ENCODE measurements at places on chromosomes 16 and 17.
A peak's percentile ranks its signal among the peaks of the same experiment; 100 is the strongest.

GRCh38 chr17:64148017-64148631, 18.2 kb upstream of the ERN1 start:
- DNase-seq: no peak

DNA sequence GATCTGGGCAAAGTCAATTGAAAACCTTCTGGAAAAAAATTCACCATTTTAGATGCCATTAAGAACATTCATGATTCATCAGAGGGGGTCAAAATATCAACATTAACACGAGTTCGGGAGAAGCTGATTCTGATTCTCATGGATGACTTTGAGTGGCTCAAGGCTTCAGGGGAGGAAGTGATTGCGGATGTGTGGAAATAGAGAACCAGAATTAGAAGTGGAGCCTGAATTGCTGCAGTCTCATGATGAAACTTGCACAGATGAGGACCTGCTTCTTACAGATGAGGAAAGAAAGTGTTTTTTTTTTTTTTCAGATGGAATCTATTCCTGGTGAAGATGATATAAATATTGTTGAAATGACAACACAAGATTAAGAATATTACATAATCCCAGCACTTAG, 12.9 kb downstream of the ITGAX start:
- DNase-seq: no peak

- DNase-seq: peak; percentile 82
Measured at GRCh38 chr16:87860553-87861299, 8.6 kb downstream of the SLC7A5 start.

GRCh38 chr17:35748341-35748841, 4.6 kb downstream of the GAS2L2 start:
- DNase-seq: no peak

DNA sequence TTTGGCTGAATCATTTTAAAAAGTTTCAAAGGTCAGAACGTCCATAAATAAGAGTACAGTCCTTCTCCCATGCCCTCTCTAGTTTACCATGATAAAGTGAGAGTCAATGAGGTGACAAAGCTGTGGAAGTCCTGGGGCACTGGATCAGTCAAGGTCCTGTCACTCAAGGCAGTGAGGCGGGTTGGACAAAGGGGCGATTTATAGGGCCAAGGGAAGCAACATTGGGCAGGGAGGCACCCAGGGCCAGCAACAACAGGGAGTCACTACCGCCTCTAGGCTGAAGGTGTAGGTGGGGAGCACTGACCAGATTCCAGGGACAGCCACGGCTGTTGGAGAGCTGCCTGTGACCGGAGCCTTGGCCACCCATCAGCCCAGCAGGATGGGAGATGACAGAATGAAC, 28.6 kb upstream of the DYNLL2 start:
- DNase-seq: no peak

DNA sequence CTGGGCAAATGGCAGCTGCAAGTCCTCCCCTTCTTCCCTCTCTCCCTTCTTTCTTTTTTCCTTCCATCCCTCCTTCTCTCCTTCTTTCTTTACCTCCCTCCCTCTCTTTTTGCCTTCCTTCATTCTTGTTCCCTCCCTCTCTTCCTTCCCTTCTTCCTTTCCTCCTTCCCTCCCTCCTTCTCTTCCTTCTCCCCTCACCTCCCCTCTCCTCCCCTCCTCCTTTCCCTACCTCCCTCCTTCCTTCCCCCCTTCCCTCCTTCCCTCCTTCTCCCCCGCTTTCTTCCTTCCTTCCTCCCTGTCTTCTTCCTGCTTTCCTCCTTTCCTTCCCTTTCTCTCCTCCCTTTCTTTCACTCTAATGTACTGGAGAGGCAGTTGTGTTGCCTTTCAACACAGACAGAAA, 110.8 kb upstream of the SALL1 start:
- no peak for DNase-seq

DNA sequence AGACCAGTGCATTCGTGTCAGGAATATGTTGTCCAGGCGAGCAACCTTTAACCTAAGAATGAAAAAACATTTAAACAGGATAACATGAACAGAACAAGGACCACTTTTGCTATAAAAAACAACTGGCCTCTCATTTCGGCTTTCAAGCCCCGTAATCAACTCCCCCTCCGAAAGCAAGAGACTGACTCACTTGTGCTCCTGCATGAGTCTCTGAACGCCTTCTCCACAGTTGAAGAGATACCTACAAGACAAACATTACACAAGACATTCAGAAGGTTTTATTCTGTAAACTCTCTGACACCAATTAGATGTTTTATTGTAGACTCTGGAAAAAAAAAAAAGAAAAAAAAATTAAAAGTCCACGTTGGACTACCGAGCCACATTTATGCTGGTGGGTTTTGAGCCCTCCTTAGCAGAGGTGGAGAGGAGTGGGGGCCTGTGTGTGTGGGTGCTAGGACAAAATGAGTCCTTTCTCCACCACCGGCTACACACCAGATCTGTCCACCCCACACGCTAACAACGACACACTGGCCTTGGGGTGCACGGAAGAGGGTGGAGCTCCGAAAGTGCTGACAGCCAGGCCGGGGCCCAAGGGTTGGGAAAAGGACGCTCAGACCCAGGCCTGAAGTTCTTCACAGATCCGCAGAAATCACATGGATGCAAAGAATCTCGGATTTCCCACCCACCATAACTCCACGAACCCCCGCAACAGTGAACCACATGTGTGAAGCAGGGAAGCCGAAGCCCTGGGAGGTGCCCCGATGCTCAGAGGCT, 759 bp downstream of the ELAC2 start:
- DNase-seq: no peak

DNA sequence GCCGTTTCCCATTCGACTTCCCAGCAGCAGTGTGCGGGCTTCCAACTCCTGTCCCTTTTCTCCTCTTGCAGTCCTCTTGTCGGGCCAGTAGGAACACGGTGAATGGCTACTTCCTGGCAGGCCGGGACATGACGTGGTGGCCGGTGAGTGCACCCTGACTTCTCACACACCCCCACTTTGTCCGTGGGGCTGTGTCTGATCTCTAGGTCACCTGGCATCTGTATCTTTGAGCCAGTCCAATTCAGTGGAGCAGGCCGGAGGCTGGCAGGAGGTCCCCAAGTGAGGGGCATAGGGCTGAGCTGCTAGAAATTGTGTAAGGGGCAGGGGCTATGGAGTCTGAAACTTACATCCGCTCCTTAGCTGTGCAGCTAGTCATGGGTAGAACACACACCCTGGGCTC, 6.6 kb downstream of the SLC5A10 start:
- no peak for DNase-seq

- no peak for DNase-seq
Measured at GRCh38 chr16:11744075-11744470, 1.4 kb upstream of the TXNDC11 start.

DNA sequence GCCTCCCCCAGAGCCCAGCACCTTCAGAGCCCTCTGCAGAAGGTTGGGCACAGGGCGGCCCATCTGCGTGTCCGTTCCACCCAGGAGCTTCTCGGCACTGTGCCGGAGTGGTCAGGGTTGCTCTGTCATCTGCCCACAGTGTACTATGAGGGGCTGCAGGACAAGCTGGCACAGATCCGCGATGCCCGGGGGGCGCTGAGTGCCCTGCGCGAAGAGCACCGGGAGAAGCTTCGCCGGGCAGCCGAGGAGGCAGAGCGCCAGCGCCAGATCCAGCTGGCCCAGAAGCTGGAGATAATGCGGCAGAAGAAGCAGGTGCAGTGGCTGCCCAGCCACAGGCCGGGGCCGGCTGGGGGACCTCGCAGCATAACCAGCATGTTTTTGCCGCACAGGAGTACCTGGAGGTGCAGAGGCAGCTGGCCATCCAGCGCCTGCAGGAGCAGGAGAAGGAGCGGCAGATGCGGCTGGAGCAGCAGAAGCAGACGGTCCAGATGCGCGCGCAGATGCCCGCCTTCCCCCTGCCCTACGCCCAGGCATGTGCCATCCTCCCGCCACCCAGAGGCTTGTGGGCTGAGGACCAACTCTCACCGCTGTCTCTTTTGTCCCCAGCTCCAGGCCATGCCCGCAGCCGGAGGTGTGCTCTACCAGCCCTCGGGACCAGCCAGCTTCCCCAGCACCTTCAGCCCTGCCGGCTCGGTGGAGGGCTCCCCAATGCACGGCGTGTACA, 6.8 kb upstream of the MRPL12 start:
- DNase-seq: no peak

DNA sequence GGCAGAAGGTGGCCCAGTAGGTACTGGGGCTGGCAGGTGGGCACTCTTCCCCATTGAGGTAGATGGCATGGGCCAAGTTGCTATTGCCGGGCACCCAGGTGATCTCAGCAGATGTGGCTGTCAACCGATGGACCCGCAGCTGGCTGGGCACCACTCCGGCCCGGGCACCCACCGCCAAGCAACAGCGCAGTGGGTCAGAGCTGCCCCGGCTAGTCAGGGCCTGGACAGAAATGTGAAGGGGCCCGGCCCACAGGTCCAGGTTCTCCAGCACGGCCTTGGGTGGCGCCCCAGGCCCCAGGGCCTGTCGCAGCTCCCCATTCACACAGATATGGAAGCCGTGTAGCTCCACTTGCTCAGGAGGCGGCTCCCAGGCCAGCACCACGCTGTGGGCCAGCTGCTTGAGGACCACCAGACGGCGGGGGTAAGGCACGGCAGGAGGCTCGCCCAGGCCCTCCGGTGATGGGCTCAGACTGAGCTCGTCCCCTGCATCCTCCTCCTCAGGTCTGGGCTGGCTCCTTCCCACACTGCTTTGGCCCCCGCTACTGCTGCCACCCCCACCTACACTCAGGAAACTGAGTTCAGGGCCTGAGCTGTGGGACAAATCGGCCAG, 16.5 kb downstream of the TSPOAP1 start:
- peak; percentile 49 for DNase-seq

DNA sequence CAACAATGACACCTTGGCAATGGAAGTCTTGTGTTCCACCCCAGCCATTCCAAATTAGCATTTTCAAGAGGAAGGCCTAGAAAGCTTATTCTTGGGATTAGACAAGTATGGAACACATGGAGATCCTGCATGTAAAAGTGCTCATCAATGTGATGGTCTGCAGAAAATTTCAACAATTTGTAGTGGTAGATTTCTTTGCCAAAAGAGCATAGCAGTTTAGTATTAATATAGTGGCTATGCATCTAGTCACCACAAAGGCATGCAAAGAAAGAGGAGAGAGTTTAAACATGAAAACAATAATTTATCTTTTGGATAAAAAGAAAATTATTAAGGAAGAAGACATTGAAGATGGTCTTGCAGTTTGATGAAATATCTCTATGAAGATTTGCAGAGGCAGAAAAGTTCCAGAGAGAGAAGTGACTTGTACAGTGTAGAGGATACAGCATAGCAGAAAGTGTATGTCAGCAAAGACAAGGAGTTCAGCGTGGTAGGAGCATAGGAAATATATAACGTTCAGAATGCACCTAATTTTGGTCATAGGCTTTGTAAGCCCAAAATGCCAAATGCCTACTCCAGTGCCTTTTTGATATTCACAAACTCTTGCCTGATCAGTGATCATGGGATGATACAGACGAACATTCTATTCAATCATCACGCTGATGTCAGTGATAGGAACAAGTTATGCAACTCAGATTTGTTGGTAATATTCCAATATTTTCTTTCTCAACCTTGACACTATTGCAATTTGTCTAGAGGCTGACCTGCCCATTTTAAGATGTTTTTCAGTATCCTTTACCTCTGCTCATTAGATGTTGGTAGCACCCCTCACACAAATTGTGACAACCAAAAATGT, 727.9 kb upstream of the SOX9 start:
- DNase-seq: no peak

- peak; percentile 88 for DNase-seq
Measured at GRCh38 chr17:81192386-81193050, 26.5 kb upstream of the AATK start.

DNA sequence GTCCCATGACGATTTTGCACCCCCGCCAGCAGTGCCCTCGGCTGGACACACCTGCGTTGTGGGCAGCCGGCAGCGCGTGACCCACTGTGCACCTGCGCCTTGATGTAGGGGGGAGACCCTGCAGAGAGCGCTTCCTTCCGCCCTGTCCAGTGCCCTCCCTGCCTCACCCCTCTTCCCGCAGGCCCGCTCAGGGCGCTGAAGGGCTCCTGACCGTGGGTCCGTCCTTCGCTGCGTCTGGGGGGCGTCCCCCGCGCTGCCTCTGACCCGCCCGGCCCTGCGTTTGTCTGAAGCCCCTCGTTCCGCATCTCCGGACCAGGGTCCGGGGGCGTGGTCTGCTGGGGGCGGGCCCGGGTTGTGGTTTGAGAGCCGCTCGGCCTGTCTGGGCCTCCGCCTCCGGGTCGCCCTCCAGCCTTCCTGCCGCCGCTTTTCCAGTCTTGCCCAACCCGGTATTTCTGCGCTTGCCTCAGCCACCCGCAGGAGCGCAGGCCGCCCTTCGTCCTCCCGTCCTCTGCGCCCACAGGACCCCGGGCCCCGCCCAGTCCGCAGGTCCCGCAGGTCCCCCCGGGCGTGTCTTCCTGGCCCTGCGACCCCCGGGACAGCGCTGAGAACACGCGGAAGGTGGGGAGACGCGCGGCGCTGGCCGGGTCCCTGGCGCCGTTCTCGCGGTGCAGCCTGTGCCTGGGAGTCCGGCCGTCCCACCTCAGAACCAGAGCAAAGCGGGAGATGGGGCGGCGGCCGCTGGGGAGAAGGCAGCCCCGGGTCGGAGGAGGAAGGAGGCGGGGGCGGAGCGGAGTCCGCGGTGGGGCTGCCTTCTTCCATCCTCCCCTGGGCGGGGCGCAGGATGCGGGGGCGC, 4.0 kb upstream of the IL17C start:
- peak; percentile 88 for DNase-seq

- peak; percentile 38 for DNase-seq
Measured at GRCh38 chr17:14331225-14331981, 30.5 kb downstream of the HS3ST3B1 start.

DNA sequence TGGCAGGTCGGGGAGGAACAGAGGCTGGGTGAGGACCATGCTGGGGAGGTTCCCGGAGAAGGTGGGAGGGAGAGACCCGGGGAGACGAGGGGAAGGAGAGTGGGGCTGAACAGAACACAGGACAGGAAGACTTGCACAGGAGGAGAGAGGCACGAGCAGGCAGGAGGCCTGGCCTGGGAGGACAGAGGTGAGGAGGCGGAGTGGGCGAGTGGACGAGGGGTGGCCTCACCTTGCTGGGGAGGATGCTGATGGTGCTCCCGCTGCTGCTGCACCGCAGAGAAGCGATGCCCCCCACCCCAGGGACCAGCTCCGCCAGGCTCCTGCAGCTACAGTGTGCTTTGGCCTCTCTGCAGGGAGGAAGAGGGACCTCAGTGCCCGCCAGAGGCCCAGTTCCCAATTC, 34.5 kb downstream of the TMEM204 start:
- DNase-seq: no peak

GRCh38 chr17:50239937-50240336, 34.3 kb upstream of the TMEM92 start:
- DNase-seq: no peak

- DNase-seq: no peak
Measured at GRCh38 chr17:2803386-2803785, 7.1 kb downstream of the RAP1GAP2 start.
